Daoy (cell line): ENCODE measurements at places on chromosomes 16 and 17. TPM values are rescaled to one million over a fixed set of nuclear protein-coding genes. Genes with fewer than 3 reads are reported as not detected.

DNA sequence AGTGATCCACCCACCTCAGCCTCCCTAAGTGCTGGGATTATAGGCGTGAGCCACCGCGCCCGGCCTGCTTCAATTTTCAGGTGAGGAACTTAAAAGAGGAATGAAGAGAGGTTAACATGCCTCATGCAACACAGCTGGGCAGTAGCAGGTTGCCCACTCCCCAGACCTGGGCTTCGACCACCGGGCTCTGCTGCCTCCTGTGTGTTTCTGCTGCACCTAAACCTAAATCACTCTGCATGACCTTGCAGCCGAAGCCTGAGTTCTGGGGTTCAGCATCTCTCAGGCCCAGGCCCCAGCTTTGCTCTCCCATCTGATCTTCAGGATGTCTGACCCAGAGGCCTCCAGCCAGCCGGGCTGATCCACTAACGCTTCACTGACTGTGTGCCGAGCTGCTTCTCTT lies 112.6 kb downstream of the OR1D5 start:
- no peak for DNase-seq

- DNase-seq, result no peak
Measured at GRCh38 chr17:59769887-59770286, 62.4 kb downstream of the VMP1 start.

- DNase-seq, result no peak
Measured at GRCh38 chr17:17391668-17392370, 85.0 kb upstream of the MED9 start.

GRCh38 chr16:57612494-57612893 lies 15.9 kb upstream of the ADGRG1 start:
- DNase-seq, result no peak

GRCh38 chr16:85061566-85061965 lies 34.0 kb downstream of the KIAA0513 start:
- DNase-seq, result no peak

GRCh38 chr17:67212714-67213417 lies 32.1 kb downstream of the HELZ start:
- no peak for DNase-seq

DNA sequence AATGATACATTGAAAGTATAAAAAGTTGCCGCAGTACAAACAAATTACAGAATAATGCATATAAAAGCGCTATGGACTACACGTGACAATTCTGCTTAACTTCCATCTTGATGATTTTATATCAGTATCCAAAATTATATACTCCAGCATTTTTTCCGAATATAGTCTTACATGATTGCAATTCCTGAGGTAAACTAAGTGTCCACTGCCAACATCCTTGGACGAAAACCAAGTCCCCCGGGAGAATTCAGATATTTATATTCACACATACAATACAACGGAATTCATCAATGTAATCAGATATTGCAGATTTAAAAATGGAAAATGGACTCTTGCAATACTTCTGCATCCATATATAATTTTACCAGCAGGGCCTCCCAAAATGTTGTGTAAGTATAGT lies 8.9 kb upstream of the MYH11 start:
- DNase-seq, result no peak

DNA sequence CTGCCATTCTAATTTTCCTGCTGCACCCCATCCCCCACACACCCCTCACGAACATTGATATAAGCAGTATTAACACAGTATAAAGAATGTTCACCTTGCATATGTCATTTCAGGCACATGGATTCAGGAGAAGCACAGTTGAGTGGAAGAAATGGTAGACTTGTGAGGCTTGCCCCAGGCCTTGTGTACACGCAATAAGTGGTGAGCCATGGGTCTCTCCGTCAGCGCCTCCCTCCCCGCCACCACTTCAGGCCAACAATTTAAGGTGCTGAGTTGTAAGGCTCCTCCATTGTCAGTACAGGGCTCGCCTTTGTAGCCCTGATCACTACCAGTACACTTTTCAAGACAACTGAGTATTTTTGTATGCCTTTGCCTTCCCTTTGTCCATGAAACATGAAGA lies 12.2 kb upstream of the CLEC18C start:
- DNase-seq, result no peak

DNA sequence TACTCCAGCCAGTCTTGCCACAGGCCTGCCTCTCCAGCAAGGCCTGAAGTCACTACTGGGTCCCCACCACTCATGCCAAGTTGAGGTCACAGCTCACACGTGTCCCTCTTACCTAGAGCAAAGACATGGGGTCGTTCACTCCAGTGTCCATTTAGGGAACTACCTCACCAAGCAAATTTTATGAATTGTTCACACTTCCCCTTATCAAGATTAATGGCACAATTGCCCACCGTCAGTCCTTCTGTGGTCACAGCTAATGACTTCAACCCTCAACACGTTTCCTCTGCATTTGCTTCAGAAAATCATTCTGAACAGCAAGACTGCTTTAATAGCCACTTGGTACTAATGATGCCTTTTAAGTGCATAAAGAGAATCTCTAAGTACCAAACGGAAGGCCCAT lies 14.6 kb downstream of the IRX6 start:
- DNase-seq, result no peak

- DNase-seq, result no peak
Measured at GRCh38 chr17:48429156-48429555, 858 bp downstream of the SKAP1 start.

DNA sequence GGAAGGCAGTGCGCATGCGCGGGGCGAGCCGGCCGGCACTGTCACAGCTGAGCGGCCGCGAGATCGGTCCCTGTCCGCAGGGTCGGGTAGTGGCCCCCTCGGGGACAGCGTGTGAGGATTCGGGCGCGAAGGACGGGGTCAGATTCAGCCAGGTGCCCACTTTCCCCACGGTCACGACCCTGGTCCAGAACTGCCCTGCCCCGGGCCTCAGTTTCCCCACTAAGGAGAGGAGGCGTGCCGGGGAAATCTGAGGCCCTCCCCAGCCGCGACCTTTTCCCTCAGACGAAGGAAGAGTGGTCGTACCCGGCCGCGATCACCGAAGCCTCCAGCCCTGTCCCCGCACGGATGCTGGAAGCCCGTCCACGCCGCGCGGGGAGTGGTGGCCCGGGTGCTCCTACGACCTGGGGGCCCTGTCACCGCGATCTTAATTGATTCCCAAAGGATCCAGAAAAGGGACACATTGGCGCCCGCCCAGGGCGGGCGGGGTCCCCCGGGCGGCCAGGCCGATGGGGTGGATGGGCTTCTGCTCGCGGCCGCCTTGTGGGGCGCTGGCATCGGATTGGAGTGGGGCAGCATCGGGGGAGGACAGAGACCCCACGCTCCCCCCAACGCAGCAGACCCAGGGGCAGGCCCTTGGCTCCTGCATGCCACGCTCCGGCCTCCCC lies 57.7 kb downstream of the SRL start:
- no peak for DNase-seq

- no peak for DNase-seq
Measured at GRCh38 chr17:45985447-45985846, 13.6 kb upstream of the STH start.

- no peak for DNase-seq
Measured at GRCh38 chr16:51167170-51167895, 16.3 kb upstream of the SALL1 start.

DNAH2 gene
- total RNA-seq, result under 0.01 TPM in 1 of 2 replicates, not detected in the other

TP53TG3B gene
- total RNA-seq, result 3.4 TPM in 1 of 2 replicates, not detected in the other

SOX15 gene
- 0.57 TPM in 1 of 2 replicates, not detected in the other for total RNA-seq

HOXB9 gene
- 4.7 and 10.6 TPM in 2 replicates for total RNA-seq

HP gene
- not detected in 2 replicates for total RNA-seq

SLC35G6 gene
- total RNA-seq, result 0.06 TPM in 1 of 2 replicates, not detected in the other

GRB7 gene
- 0.11 and 0.15 TPM in 2 replicates for total RNA-seq

MFAP4 gene
- total RNA-seq, result 0.24 and 0.69 TPM in 2 replicates

ODAD4 gene
- 0.42 and 2.8 TPM in 2 replicates for total RNA-seq
